Fibroblast of pulmonary artery (primary cell): ENCODE measurements at places on chromosomes 16 and 17.

DNA sequence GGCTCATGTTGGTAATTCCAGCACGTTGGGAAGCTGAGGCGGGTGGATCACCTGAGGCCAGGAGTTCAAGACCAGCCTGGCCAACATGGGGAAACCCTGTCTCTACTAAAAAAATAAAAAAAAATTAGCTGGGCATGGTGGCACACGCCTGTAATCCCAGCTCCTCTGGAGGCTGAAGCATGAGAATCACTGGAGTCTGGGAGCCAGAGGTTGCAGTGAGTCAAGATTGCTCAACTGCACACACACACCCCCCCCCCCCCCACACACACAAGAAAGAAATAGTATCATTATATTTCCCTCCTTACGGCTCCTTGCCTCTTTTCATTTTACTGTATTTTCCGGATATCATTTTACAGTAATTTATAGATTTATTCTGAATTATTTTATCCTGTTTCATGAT, 963.1 kb upstream of the GOT2 start:
- no peak for DNase-seq

DNA sequence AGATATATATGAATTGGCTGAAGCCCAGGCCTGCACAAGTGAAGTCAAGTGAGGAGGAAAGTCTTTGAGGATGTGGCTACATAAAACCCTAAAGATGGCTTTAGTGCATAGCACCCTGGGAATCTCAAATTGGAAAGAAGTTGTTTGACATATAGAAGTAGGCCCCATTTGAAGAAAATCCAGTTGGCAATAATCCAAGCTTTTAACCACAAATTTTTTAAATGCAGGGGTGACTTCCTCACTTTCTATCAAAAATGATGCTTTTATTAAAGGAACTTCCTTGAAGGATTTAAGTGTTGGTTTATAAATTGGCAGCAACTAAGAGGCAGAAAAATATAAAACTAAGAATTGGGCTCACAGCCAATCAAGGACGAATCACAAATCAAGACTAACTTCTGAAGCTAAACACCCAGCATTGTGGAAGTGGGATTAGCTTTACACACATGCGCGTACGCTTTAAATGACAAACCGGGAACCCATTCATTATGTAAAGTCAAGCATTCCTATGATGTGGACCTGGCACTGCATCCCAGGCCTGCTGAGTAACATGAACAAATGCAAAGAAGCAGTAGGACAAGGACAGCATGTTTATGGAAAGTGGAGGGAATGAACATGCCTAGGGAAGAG, 63.3 kb downstream of the NOG start:
- no peak for DNase-seq

DNA sequence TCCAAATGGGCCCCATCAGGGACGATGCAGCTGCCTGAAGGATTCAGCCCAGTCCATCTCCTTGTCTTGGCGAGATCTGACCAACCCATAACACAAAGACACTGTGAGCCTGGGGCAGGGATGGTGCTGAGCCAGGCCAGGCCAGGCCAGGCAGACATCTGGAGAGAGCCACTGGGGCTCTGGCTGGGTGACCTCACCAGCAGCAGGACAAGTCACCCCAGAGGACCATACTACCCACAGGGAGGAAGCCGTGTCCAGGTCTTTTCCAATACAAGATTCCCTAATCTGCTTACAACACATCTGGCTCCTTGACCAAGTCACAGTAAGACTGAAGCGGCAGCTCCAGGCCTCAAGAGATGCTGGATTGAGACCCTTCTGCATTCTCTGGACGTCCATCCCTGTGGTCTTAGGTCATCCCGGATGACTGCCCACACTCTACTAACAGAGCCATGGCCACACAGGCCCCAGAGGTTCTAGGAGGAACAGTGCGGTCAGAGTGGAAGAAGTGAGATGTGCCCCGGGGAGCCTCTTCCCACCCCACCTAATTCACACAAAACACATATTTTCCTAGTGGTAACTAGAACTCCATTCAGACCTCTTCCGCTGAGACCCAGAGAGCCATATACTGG, 81.8 kb upstream of the RCVRN start:
- DNase-seq: no peak

DNA sequence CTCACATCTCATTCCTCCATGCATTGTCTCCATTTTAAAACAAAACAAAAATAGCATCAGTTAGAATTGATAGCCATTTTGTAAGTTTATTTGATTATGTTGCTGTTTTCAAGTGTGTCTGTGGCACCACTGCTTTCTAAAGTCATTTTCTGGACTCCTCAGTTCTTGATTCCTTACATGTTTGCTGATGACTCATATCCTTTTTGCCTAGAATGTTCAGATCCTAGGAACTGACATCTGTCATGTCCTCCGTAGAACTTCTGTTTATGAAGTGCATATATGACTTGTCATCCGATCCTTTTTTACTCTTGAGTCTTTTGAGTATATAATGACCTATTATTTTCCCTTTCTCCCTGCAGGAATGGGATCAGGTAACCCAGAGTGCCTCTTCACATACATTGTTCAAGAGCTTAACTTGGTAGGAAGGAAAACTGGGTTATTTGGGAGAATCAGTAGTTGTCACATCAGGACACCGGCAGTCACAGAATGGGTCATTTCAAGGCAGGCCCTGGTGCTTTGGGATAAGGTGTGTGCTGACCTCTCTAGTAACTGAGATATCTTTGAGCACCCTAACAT, 69.2 kb downstream of the MAP2K4 start:
- peak; percentile 63 for DNase-seq

DNA sequence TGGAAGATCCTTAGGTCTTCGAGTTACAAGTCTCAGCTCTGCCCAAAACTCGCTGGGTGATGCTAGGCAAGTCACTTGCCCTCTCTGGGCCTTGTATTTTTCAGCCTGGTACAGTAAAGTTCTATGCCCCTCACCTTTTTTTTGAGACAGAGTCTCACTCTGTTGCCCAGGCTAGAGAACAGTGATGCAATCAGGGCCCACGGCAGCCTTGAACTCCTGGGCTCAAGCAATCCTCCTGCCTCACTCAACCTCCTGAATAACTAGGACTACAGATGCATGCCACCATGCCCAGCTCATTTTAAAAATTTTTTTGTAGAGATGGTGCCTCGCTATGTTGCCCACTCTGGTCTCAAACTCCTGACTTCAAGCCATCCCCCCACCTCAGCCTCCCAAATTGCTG, 3.8 kb downstream of the MYH11 start:
- DNase-seq: no peak

DNA sequence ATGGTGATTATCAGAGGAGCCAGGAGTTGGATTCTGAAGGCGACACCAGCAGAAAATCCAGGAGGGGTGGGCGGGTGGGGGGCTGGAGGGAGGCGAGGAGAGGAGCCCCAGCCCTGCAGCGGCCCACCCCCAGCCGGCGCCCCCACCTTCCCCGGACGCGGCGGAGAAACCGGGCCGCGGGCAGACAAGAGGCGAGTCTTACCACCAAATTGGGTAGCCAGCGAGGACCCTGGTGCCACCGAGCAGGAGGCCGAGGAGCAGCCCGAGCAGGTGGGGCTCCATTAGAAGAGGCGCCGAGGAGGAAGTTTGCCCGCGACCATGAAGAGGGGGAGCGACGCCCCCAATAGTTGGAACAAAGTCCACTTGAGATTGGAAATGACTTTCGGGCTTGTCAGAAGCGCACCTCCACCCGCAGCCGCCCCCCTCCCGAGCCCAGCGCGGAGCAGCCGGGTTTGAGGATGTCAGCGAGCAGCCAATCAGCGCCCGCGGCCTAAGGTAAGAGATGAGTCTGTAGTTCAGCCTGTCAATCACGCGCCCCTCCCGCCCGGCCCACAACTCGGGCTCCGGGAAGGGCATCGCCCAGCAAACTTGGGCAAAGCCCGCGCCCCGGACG, at the start of gene WNT3:
TSS of gene WNT3 (minus strand) at position 377 of the 613 bp plus-strand sequence. CDS start at position 282, 95 bp downstream.
- DNase-seq: no peak

DNA sequence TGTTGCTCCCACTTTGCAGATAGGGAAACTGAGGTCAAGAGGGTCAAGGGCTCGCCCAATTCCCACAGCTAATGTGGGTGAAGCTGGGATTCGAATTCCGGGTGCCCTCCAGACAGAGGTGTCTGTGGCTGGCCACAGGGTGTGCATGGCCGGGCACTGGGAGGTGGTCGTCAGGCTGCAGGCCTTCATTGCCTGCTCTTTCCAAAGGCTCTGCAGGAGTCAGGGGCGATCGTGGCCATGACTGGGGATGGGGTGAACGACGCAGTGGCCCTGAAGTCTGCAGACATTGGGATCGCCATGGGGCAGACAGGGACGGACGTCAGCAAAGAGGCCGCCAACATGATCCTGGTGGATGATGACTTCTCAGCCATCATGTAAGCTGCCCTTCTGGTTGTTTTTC, 49.8 kb downstream of the MEAK7 start:
- no peak for DNase-seq
